Fibroblast of skin of abdomen (primary cell): ENCODE measurements at places on chromosomes 12 and 14.

GRCh38 chr14:26389646-26390508, 208.0 kb downstream of the NOVA1 start:
- DNase-seq: peak; percentile 35

- no peak for DNase-seq
Observed at GRCh38 chr12:98674841-98675240, 29.8 kb downstream of the APAF1 start.

DNA sequence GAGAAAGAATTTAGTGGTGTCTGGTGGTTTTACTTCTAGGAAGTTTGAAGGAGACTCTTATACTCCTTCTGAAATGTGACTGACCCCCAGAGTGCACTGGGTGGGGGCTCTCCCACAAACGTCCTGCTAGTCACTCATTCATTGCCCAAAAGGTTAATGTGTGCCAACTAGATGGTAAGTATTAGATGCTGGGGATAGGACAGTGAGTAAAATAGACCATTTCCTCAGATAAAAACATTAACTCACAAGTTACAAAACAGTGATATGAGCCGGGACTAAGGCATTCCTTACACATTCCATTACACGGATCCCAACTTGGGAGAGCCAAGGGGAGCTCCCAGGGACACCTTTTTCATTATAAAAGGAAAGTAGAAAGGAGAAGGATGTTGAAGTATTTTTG, 185.1 kb downstream of the ATXN7L3B start:
- peak; percentile 1 for DNase-seq

DNA sequence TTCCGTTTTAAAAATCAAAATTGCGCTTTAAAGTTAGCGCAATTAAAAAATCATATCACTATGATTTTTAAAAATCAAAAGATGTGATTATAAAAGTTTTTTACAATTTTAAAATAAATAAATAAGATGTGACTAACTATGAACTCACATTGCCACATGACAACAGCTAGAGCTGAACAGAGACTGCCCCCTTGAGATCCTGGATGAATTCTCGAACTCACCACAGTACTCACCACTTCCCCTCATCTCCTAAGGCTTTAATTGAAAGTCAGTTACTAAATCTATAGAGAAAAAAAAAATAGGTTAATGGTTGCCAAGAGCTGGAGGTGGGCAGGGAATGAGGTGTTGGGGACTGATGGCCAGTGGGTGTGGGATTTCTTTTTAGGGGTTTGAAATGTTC, 384.2 kb downstream of the ZFP36L1 start:
- no peak for DNase-seq

DNA sequence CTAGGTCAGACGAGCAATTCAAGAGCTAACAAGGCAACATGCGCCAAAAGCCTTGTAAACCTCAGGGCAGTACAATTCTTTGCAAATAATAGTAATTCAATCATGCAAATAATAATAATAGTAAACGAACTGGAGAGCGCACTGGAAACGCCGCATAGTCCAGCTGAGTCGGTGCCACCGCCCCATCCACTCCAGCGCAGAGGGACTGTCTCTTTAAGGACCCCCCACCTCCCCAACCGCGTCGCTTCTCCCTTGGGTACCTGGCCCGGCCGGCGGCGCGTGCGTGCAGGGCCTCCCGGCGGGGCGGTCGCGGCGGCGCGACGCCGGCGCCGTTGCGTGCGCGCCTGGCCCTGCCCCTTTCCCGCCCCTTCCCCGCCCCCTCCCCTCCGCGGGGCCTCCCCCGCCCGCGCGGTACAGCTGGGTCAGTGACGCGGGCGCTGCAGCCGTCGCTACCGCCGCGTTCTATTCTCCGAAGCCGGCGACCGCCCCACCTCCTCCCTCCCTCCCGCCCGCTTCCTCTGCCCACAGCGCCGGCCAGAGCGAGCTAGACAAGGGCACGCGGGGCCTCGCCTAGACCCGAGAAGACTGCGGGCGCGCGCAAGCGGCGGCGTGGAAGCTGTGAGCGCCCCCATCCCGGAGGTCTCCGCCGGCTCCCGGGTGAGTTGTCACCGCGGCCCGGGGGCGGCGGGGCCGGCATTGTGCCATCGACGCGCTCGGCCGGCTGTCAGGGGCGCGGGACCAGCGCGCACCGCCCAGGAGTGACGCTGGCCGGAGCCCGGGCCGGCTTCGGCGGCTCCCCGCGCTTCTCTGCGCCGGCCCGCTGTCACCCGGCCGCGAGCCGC, at the start of gene SUSD6:
TSS of gene SUSD6 (plus strand) at position 425 of the 842 bp plus-strand sequence. CDS start 46,997 bp downstream, outside the sequence.
- peak; percentile 93 for DNase-seq

DNA sequence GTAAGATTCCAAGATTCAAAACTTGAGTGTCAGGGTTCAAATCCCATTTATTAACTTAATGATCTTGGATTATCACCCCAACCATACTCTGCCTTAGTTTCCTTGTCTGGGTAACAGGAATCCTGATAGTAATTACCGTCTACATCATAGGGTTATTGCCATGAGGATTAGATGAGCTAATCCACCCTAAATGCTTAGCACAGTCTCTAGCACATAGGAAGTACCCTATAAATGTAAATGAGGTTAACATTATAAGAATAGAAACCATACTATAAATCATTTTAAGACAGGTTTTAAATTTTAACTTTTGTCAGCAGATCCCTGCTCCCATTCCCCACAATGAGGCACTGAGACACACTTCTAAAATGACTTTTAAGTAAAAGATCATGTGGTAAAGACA, 36.5 kb downstream of the DBX2 start:
- DNase-seq: no peak

DNA sequence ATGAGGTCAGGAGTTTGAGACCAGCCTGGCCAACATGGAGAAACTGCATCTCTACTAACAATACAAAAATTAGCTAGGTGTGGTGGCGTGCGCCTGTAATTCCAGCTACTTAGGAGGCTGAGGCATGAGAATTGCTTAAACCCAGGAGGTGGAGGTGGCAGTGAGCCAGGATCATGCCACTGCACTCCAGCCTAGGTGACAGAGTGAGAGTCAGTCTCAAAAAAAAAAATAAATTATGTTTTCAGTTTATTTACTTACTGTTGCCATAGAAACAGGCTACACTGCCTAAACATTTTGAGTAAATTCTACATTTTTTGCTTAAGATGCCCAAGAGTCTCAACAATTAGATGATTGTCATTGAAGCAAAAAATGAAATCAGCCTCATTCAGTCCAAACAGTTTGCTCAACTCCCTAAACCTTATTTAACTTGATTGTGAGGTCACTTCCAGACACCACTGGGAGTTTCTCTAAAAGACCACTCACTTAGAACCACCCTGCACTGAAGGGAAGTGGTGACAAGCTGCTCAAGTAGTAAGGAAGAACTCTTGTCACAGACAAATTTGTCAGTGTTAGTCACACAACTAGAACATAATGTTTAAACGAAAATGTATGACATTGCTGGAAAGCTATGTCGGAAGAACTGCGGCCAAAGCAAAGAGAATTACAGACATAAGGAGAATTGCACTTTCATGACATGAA, 9.8 kb upstream of the GNPNAT1 start:
- DNase-seq: peak; percentile 80

DNA sequence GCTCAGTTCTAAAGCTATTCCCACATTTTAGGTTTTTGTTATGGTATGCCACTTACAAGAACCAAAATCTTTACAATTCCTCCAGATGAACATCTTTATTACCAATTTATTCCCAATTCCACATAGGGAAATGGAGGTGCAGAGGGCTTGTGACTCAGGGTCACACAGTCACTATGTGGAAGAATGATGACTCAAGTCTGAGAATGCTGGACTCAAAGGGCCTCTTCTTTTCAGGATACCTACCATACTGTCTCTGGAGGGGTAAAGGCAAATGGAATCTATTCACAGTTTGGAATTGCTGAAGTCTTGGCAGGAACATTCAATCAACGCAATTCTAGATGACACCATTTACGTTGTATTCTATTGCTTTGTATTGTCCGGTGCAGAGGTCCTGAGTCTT, 48.2 kb upstream of the MANSC4 start:
- peak; percentile 8 for DNase-seq

GRCh38 chr12:24562771-24563431, 386.0 kb downstream of the BCAT1 start:
- DNase-seq: peak; percentile 10

DNA sequence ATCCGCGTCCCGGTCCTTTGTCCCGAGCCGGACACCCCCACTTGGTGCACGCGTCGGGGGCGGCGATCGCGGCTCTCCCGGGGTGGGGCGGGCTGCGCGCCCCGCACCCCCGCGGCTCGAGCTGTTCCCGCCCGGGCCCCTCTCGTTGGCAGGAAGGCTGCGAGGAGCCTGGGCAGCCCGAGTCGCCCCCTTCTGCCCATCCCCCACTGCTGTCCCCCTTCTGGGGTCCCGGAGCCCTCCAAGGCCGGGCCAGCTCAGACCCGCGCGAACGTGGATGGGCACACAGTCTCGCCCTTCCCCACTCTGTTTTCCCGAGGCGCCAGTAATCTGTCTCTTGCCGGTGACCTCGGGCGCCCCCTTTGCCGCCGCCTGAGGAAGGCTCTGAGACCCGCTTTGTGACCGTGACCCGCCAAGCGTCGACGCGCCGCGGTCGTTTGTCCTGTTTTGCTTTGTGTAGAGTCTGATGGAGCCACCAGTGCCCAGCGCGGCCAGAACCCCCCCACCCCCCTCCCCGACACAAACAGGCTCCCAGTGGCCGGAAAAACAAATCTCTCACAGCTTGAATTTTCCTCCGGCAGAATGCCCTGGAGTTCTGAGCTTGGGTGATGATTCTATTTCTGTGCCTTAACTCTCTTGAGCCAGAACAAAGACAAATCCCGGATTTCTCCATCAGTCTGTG, 610 bp downstream of the C14orf132 start:
- peak; percentile 21 for DNase-seq

- no peak for DNase-seq
Observed at GRCh38 chr14:49362916-49363315, 223.3 kb downstream of the RPS29 start.

DNA sequence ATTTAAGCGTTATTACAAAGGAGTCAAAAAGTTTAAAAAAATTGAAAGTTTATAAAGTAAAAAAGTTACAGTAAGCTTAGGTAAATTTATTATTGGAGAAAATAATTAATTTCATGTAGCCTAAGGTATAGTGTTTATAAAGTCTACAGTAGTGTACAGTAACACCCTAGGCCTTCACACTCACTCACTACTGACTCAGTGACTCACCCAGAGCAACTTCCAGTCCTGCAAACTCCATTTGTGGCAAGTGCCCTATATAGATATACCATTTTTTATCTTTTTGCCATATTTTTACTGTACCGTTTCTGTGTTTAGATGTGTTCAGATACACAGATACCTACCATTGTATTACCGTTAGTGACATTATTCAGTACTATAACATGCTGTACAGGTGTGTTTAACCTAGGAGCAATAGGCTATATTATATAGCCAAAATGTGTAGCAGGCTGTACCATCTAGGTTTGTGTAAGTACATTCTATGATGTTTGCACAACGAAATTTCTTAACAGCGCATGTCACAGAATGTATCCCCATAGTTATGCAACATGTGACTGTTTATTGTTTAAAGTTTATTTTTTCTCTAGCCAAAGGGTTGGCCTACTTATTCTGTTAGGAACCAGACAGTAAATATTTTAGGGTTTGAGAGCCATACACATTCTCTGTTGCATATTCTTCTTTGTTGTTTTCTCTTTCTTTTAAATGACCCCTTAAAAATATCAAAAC, 155.5 kb downstream of the PCNX1 start:
- DNase-seq: no peak
